ENCODE measurements at places on chromosomes 3 and 15.

DNA sequence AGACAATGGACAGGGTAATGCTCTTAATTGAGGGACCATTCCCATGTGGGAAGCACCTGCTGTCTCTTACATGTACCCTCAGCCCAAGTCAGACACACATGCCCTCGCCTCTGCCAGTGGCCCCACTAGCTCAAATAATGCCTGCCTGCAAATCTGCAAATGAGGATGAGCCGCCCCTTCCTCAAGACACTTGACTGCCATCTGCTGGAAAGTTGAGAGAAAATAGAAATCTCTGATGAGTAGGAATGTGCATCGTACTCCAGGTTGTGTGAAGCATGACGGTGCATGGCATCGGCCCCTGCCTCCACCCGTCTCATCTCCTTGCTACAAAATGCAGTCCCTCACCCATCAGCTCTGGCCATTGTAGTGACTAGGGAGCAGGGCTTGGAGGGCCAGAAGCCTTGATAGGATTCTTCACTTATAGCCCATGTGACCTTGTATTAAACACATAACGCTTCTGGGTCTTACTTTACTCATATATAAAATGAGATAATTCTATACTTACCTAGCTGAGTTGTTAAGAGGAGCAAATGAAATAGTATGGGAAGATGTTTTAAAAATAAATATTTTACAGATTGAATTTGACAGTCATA, 6.3 kb upstream of the SCN5A start:
- peak; percentile 74 for DNase-seq

- no peak for DNase-seq
Observed at GRCh38 chr15:71131601-71132362, 16.5 kb downstream of the THSD4 start.

DNA sequence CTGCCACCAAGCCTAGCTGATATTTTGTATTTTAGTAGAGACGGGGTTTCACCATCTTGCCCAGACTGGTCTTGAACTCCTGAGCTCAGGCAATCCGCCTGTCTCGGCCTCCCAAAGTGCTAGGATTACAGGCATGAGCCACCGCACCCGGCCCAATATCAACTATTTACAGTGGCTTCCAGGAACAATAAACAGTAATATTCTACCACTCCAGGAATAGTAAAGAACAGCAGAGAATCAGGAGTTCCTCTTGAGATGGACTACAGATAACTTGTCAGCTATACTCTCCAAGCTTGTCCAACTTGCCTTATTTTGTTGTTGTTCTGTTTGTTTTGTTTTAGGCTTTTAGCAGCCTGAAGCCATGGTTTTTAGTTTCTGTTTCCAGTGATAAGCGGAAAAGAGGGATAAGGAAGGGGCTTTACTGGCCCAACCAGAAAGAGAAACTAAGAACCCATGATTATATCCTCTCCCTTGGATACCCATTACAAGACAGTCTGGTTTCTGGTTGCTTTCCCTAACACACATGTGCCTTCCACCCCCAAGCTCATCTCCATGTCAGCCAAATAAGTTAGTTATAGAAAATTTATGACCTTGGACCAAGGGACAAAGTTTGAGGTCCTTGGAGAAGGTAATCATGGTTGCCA, 36.7 kb downstream of the ARHGEF3 start:
- no peak for DNase-seq

DNA sequence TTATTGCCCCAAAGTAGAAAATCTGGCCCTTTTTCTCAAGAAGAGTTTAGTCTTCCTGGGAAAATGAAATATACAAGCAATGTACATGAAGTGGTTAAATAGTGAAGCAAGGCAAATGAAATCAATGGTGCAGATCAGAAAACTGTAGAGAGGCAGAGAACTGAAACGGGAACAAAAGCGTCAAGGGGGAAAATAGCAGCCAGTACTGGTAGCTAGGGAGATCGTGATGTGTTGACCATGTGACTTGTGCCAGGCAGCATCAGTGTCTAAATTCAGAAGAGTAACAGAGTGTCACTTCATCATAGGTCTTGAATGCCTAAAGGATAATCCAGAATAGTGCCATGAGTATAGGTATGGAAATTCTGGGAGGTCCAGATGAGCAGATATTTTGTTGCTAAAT, 163.1 kb downstream of the CHL1 start:
- DNase-seq, result peak; percentile 31

DNA sequence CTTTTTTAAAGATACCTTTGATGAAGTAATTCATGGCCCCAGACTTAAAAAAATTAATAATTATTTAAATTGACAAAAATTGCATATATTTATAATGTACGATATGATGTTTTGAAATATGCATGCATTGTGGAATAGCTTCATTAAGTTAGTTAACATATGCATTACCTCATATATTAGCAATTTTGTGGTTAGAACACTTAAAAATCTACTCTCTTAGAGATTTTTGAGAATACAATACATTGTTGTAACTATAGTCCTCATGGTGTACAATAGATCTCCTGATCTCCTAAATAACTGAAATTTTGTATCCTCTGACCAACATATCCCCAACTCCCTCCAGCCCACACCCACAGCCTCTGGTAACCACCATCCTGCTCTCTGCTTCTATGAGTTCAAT, 104.1 kb downstream of the PEX5L start:
- DNase-seq, result no peak

GRCh38 chr3:153590051-153590450, 428.0 kb downstream of the RAP2B start:
- DNase-seq, result no peak

GRCh38 chr3:81013360-81013759, 748.1 kb downstream of the GBE1 start:
- DNase-seq, result no peak

Measured in NAMALWA (cell line).